AG09319 (cell line): ENCODE measurements at places on chromosomes 5 and 9.

DNA sequence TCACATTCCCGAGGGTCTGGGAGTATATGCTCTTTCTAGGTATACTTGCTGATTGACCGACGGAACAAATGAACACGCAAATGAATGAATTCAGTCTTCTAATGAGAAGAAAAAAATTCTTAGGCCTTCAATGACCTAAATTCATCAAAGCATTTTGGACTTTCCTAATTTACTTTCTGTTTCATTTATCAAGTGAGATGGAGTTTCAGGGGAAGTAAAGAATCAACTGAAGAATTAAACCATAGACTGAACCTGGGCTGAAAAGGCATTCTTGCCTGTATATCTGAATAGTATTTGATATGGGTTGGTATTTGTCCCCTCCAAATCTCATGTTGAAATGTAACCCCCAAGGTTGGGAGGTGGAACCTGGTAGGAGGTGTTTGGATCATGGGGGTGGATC is 64.1 kb downstream of the ZFAND5 start:
- DNase-seq, result no peak

GRCh38 chr5:151620461-151620840 is 29.3 kb upstream of the FAT2 start:
- no peak for DNase-seq

GRCh38 chr5:168660691-168661090 is 81.5 kb upstream of the PANK3 start:
- DNase-seq, result no peak

GRCh38 chr5:125897089-125897488 is 526.1 kb upstream of the GRAMD2B start:
- DNase-seq, result no peak

DNA sequence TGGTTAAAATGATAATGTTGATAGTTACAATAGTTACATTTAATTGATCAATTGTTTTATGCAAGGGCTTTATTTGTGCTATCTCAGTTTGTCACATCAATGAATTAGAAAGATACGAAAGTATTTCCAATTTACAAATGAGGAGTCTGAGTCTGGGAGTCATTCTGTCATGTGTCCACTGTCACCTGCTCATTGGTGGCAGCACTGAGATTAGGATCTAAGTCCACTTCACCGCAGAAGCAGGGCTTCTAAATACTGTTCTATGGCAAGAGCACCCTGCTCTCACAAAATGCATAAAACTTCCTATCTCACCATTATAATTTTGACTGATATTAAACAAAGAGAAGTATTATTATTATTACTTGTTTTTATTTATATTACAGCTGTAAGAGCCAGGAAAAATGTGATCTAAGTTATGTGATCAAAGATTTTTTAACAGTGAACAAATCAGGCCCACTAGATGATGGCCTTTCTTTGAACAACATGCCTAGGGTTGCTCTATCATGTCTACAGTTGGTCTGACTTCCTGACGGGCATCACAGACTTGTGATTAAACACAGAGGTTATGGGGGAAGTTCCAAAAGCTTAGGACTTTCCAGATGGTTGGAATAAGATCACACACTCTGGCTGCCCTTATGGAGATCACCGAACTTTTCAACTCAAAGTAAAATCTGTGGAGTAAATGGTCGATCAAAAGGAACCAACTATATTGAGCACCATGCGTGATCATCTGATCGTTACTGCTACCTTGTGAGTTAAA is 15.1 kb downstream of the TLR4 start:
- DNase-seq, result no peak

DNA sequence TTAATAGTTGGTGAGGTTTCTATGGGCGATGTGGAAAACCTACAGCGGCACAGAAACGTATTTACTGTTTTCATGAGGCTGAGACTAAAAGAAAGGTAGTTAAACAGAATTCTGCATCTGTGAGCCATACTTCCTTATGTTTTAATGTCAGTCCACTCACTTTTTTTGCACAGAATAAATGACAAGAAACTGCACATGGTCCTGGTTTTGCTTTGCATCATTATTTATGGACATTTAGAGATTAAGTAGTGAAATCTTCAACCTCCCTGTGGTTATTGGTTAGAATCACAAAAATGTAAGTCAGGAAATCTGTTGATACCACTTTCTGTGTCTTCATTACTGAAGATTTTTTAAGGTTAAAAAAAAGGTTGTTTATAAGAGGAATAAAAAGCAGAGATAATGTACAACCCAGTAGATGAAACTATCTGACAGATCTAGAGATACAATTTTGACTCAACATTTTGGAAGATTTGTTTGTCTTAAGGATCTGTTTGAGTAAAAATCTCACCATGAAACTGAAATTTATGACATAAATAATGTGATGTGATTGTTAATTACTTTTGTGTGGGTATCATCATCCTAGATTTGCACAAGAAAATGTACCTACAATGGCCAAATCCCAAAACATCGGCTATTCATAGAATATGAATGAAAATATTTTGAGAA is 2.4 kb downstream of the PRR16 start:
- no peak for DNase-seq

GRCh38 chr9:91391412-91391811 is 29.7 kb upstream of the AUH start:
- DNase-seq, result no peak

GRCh38 chr9:131720330-131720729 is 19.5 kb downstream of the RAPGEF1 start:
- DNase-seq, result no peak

GRCh38 chr5:14100281-14100680 is 42.9 kb upstream of the TRIO start:
- no peak for DNase-seq

DNA sequence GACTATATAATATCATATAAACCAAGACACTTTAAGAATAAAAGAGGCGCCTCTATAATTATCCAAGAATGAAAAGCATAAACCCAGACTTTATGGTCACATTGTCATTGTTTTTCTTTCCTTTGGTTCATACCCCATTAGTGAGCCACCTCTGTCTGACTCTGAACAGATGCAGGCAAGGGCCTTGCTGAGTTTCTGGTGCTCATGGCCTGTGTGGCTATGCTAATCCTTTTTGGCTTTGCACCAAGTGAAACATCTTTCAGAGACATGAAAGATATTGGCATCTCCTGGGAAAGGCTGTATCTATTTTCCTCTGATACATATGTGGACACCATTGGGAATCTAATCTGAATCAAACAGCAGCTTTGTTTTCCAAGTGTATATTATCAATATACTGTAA is 222.5 kb downstream of the CHSY3 start:
- no peak for DNase-seq
